NCI-H1417 (cell line): ENCODE measurements at places on chromosomes 5 and 9.
A peak's percentile ranks its signal among the peaks of the same experiment; 100 is the strongest.

DNA sequence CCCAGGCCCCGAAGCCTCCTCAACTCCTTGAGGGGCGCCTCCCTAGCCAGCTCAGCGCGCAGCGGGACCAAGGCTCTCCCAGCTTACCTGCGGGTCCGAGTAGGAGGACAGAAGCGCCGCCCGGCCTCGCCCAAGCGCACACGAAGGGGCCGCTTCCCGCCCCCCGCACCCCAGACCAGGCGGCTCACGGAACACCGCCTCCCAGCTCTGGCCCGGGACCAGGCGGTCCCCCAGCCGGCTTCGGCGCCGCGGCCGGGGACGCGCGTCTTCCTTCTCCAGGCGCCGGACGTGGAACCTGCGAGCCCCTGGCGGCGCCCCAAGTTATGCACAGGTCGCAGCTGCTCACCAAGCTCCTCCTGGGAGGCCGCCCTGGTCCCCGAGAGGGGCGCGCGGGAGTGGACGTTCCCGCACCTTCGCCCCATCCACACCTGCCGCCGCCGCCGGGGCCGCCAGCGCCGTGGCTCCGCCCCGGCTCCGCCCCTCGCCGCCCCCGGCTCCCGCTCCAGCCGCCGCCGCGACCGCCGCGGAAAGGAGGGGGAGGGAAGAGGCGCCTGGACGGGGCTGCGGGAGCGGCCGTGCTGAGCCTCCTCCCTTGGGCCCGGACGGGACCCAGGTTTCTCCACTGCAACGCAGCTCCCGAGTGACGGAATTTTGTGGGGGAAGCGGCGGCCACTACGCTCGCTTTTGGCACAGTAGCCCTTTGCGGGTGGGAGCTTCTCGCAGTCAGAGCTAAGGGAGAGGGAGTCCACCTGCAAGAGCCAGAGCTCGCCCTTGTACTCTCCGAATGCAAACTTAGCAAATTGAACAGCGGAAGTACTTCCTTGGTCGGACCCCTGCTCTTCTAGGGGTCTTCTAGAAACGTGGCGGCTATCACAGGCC lies 77.5 kb upstream of the IFNE start:
- DNase-seq = peak; percentile 23

GRCh38 chr5:158039911-158040347 lies 181.0 kb upstream of the CLINT1 start:
- peak; percentile 15 for DNase-seq

DNA sequence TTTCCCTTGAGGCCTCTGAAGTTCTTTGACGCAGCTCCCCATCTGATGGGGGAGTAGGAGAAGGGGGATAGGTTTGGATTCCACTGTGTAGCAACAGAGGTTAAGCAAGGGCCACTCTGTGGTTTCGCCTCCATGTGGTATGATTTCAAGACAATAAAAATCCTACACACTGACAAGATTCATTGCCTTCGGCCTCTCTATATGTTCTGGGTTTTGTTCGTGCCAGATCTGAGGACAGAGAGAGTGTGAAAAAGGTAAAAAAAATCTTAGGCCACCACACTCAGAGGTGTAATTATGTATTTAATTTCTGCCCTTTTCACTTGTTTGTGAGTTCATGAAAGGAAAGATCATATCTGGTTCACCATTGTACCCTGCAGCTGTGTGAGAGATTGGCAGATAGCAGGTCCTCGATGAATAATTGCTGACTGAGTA lies 715.2 kb upstream of the ZNF608 start:
- DNase-seq = no peak

DNA sequence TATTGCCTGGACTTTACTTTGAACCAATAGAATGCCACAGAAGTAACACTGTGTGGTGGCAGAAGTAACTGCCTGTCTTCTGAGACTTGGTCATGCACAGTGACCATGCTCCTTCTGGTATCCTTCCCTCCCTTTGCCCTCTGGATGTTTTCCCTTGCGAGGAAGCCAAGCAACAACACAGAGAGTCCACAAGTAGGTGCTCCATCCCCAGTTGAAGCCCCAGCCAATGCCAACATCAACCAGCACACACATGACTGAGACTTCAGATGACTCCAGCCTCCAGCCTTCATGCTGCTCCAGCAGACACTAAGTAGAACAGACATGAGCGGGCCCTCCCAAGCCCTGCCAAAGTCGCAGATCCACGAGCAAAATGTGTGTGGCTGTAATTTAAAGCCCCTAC lies 129.6 kb downstream of the EPB41L4A start:
- no peak for DNase-seq

- no peak for DNase-seq
Observed at GRCh38 chr5:1354576-1354975, 9.7 kb upstream of the CLPTM1L start.

DNA sequence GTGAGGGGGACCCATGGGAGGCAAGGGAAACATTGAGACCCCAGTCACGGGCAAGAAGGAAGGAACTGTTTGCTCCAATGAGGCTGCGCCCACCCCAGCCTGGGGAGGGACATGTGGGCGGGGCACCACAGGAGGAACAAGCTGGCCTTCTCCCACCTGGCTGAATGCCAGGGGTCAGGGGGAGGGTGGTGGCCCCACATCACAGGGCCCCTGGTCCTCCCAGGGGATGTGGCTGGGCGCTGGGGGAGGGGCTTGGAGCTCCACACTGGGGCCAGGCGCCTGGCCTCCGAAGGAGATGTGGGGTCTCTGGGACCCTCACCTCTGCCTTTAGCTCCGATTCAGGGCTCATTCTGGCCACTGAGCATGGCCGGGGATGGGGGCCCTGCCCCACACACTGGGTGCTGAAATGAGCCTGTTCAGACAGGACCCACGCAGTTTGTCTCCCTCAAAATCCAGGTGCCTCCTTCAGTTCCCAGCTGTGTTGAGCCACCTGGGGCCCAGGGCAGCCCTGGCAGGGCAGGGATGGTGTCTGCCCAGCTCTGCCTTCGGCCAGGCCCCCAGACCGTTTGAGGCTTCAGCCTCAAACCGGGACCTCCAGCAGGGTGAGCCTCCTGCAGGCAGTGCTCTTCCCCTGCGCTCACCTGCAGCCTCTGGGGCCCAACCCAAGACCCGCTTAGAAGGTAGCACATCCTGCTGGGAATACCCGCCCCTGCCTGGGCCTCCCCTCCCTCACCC lies 33.2 kb upstream of the NOTCH1 start:
- DNase-seq = no peak

DNA sequence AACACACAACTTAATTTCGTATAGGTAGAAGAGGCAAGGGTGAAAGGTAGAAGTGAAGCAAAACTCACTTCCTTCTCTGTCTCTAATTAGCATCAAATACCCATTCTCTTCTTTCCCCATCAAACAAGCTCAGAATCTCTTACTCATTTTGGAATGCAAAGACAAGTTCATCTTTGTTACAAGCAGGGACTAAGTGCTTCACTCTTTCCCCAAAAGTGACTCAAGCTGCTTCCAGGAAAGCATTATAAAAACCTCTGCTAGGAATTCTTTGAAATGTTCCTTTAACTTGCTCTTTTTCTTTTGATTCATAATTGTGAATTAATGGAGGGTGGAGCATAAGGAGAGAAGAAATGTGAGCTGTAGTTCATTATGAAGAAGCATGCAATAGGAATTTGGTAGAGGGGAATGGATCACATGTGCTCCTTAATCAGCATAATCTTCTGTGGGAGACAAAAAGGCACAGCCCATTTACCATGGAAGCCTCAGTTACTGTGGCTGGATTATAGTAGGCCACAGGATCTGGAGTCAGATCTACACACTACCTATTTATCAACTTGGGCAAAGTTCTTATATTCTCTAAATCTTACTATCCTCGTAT lies 109.5 kb upstream of the DPYSL3 start:
- DNase-seq = no peak

DNA sequence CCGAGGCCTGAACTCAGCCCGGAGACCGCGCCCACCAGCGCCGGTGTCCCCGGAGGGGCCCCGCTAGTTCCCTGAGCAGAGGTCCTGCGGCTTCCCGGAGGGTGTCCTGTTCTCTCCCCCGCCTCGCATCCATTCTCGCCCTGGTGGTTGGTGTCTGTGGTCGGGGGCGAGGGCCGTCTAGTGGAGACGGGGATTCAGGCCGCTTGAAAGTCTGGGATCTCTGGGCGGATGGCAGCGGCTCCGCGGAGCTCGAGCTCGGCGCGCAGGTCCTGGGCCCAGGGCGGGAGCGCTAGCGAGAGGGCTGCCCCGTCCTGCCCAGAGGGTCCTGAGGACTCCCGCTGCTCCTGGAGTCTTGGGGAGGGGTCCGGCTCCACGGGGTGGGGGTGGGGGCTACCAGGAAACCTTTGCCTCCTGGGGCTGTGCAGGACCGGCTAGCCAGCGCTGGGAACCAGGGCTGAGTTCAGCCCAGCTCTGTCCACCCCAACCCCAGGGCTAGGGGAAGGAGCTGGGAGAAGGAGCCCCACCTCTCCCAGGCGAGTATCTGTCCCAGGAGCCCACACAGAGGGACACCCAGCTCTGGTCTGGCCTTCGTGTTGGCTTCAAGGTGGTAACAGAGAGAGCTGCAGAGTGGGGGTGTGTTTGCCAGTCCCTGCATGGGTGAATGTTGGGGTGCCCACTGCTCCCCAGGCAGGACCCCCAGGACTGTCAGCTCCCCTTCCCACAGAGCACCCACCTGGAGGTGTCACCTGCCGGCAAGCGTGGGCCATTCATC lies 4.0 kb downstream of the TOR4A start:
- DNase-seq = no peak

- no peak for DNase-seq
Observed at GRCh38 chr9:102855641-102856040, 139.5 kb upstream of the CYLC2 start.
